ENCODE measurements at places on chromosomes 3 and 15.

DNA sequence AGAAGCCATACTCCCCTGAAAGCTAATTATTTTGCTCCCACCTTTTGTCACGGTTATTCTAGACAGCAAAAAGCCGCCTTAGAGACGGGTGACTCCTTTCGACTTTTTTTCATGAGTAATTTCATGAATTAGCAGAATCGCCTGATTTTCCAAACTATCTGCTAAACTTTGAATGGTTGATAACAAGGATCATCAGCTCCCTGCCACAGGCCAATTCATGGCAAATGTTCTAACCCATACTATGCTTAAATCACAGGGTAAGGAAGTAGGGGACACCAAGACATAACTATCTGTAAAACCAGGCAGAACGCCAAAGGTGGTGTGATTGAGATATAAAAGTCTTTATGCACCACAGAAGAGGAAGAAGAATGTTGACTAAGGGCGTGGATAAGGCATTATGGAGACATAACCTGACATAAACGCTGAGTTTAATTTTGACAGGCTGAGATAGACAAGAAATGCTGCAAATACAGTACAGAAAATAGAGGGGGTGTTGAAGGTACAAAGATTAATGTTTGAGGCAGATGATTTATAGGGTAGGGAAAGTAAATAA, 891 bp upstream of the DMXL2 start:
- DNase-seq = peak; percentile 15

- DNase-seq = peak; percentile 92
Observed at GRCh38 chr3:72738752-72739530, 109.3 kb downstream of the SHQ1 start.

DNA sequence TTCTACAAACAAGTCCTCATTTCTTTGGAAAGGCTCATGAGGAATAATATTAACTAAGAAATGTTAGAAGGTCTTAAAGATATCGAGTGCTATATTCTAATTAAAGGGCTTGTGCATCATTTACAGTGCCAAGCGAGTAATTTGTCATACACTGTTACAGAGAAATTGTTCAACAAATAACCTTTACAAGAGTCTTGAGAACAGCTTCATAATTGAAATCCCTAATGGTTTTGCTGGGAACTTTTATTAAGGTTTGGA, 209.5 kb downstream of the MECOM start:
- DNase-seq = no peak

- DNase-seq = peak; percentile 14
Observed at GRCh38 chr3:187889601-187890404, 144.5 kb upstream of the BCL6 start.

DNA sequence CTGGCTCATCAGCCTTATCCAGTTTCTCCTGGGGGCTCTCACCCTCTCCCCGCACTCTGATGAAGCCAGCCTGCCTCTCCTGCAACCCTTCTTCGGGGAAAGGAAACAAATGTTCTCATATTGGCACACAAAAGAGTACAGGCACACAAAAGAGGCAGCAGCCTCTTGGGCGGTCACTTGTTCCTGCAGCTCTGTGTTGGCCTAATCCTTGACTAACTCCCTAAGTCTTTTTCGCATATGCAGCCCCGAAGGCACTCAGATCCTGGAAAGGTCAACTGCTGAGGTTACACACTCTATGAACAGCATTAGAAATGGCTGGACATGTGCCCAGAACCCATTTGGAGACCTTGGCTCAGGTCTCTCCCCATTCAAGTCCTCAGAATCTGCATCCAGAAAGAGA, 7.4 kb upstream of the CAMP start:
- no peak for DNase-seq

GRCh38 chr3:146803745-146804144, 198.6 kb upstream of the PLSCR5 start:
- no peak for DNase-seq
